ENCODE measurements at places on chromosomes 5 and 9. TPM values are rescaled to one million over a fixed set of nuclear protein-coding genes. Genes with fewer than 3 reads are reported as not detected.
A peak's percentile ranks its signal among the peaks of the same experiment; 100 is the strongest.

DNA sequence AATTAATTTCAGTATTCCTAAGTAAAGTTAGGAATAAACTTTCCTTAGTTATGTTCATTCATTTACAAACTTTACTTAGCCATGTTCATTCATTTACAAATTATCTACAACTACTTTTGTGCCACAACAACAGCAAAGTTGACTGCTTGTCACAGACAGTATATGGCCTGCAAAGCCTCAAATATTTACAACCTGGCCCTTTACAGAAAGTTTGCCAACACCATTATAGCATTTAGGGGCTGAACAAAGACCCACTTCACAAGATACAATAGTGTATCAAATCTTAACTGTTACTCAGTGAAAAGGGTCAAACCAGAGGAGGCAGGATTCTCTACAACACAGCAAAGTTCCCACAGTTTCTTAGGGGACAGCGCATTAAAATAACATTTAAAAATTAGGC is 9.7 kb upstream of the OTULINL start:
- no peak overlapping the region for H3K4me3 ChIP-seq
- H3K36me3 ChIP-seq, result no peaks in the 10 kb centered on the region
- H3K4me1 ChIP-seq, result no peaks in the 10 kb centered on the region
- peaks cover 13% of the 10 kb centered on the region for H3K27me3 ChIP-seq

DNA sequence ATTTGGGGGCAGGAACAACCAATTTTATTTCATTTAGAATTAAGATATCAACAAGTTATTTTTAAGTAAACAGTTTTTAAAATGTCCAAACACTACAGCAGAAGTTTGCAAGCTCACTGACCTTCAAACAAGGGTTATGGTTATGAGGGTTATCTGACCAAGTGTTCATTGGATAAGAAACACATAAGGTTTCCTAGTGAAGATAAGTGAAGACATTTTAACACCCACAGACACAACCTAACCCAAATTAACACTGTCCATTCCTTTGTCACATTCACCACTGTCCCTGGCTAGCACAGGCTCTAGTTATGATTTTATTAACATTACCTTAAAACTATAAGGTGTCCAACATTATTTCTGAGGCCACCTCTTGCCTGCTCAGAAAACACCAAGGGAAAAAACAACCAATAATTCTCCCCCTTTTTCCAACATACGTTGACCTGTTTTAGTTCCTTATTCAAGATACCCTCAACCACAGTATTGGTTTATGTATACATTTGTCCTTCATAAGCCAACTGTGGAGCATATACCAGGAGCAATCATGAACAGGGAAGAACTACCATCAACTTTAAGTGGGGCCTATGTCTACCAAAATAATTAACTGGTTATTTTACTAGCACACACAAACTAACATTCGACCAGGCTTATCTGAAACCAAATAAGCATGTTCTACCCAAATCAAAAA is 4.0 kb downstream of the ETF1 start:
- no peaks in the 10 kb centered on the region for H3K4me1 ChIP-seq
- no peaks in the 10 kb centered on the region for H3K27me3 ChIP-seq
- DNase-seq, result no peak
- H3K4me3 ChIP-seq, result no peak overlapping the region
- no peak overlapping the region for H3K27ac ChIP-seq

- H3K36me3 ChIP-seq, result no peaks in the 10 kb centered on the region
- no peaks in the 10 kb centered on the region for H3K4me1 ChIP-seq
- H3K27ac ChIP-seq, result no peak overlapping the region
- no peaks in the 10 kb centered on the region for H3K27me3 ChIP-seq
- DNase-seq, result no peak
- no peak overlapping the region for H3K4me3 ChIP-seq
Observed at GRCh38 chr5:163079618-163080017, 357.8 kb upstream of the CCNG1 start.

DNA sequence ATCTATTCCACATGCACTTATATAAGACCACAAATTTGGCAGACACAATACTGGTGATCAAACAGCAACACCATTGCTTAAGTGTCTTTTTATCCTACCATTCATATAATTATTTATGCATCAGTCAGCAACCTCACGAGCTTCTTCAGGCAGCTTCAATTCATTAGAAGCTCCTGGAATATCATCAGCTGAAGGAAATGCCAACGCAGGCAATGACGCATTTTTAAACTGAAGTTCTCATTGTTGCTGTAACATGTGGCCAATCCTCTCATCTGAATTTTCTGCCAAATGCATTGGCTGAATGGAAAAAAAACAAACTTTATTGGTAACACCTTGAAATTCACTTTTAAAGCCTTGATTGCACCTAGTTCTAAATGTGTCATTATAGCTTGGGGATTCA is 376.4 kb upstream of the RGMB start:
- no peaks in the 10 kb centered on the region for H3K27me3 ChIP-seq
- DNase-seq, result peak; percentile 52
- no peak overlapping the region for H3K27ac ChIP-seq
- no peak overlapping the region for H3K4me3 ChIP-seq
- H3K36me3 ChIP-seq, result no peaks in the 10 kb centered on the region
- H3K4me1 ChIP-seq, result peaks cover 4% of the 10 kb centered on the region

DNA sequence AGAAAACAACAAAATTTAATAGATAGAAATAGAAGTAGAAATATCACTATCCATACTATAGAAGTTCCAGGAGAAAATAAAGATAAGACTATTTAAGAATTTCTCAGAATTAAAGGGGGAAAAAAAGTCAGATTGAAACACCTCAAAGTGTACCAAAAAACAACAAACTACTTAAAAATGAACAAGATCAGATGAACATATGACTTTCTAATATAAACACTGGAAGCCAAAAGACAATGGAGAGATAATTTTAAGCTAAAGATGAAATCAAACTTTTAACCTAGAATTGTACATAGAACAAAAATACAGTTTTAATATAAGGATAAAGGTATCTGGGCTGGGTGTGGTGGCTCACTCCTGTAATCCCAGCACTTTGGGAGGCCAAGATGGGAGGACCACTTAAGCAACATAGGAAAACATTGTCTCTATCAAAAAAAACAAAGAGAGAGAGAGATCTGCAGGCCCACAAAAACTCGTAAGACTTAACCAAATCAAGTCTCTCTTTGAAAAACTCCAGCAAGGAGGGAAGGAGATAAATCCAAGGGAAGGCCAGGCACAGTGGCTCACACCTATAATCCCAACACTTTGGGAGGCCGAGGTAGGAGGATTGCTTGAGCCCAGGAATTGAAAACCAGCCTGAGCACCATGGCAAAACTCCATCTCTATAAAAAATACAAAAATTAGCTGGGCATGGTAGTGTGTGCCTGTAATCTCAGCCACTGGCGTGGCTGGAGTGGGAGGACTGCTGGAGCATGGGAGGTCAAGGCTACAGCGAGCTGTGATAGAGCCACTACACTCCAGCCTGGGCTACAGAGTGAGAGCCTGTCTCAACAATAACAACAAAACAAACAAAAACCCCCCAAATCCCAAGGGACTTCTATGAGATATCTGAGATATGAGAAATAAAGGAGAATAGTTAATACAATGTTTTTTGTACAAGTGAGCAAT is 32.4 kb downstream of the ABHD17B start:
- no peaks in the 10 kb centered on the region for H3K27me3 ChIP-seq
- no peak overlapping the region for H3K4me3 ChIP-seq
- H3K4me1 ChIP-seq, result no peaks in the 10 kb centered on the region
- DNase-seq, result no peak

- no peak for DNase-seq
- H3K36me3 ChIP-seq, result no peaks in the 10 kb centered on the region
- H3K27ac ChIP-seq, result no peak overlapping the region
- H3K4me1 ChIP-seq, result no peaks in the 10 kb centered on the region
- no peak overlapping the region for H3K4me3 ChIP-seq
- H3K27me3 ChIP-seq, result peaks cover 20% of the 10 kb centered on the region
Observed at GRCh38 chr5:144207875-144208444, 37.3 kb downstream of the KCTD16 start.

- no peak overlapping the region for H3K27ac ChIP-seq
- H3K36me3 ChIP-seq, result peaks cover 19% of the 10 kb centered on the region
Observed at GRCh38 chr9:98085058-98085457, 28.5 kb downstream of the NANS start.

GRCh38 chr9:105459336-105459735 is 11.5 kb downstream of the FSD1L start:
- peaks cover 6% of the 10 kb centered on the region for H3K36me3 ChIP-seq
- H3K4me1 ChIP-seq, result peaks cover 4% of the 10 kb centered on the region
- H3K27ac ChIP-seq, result no peak overlapping the region
- H3K4me3 ChIP-seq, result no peak overlapping the region
- no peak for DNase-seq

FOXE1 gene
- 0.28 TPM for total RNA-seq

CARD19 gene
- total RNA-seq, result 23.3 TPM

MPDZ gene
- 39.3 TPM for total RNA-seq

PHF24 gene
- total RNA-seq, result not detected

CBY3 gene
- total RNA-seq, result 0.18 TPM

FBP2 gene
- not detected for total RNA-seq

PCDHGB6 gene
- 2.8 TPM for total RNA-seq
